ENCODE measurements at places on chromosomes 16 and 17.
A peak's percentile ranks its signal among the peaks of the same experiment; 100 is the strongest.

- peak; percentile 62 for DNase-seq
Observed at GRCh38 chr17:35170968-35171771, 23.0 kb downstream of the SLC35G3 start.

DNA sequence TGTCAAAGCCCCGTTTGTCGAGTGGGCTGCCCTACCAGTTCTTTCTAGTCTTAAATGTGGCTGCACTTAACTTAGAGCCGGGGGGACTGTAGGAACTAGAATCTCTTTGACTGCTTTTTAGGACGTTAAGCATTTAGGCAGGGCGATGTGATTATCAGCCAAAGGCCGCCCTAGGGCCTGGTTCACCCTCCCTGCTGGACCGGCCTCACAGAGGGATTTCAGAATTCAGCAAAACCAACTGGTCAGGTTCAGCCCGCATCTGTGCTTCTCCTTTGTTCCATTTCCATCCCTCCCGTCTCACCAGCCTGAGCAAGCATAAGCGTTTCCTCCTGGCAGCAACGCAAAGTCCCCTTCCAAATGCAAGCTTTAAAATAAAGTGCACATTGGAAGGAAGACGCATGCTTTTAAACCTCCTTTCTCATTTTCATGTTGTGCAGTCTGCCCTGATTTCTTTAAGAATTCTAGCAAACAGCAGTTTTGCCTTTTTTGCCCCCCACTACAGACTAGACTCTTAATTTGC, 16.5 kb upstream of the NAT9 start:
- no peak for DNase-seq

DNA sequence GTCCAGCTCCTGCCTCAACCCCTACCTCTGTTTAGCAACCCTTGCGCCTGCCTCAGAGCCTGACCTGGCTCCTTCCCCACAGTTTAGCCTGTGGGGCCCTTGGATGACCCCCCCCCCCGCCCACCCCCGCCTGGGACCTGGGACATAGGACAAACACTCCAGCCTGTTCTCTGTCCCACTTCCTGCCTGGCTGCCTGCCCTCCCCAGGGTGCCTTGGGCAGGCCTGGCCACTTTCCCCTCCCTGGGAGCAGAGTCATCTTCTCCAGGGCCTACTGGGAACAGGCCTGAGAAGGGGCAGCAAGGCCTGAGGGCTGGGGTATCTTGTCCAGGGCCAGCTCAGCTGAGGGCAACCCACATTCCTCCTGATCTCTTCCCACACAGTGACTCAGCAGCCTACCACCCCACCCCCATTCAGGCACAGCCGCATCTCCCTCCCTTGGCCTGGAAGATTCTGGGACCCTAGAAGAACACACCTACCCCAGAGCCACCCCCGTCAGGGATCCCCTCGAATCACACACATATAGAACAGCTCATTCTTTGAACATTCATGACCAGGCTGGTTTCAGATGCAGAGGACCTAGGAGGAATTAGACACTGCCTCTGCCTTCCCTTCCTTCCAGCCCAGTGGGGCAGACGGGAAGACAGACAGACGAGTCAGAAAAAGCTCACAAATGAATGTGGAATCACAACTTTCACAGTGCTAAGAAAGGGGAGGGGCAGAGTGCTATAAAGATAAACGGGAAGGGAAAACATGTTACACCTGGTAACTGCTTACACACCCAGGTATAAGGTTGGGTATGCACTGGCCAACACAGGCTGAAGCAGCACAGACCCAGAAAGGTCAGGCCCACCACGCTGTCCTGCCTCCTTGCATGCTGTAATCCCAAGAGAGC, 6.0 kb downstream of the FHOD1 start:
- DNase-seq: no peak

DNA sequence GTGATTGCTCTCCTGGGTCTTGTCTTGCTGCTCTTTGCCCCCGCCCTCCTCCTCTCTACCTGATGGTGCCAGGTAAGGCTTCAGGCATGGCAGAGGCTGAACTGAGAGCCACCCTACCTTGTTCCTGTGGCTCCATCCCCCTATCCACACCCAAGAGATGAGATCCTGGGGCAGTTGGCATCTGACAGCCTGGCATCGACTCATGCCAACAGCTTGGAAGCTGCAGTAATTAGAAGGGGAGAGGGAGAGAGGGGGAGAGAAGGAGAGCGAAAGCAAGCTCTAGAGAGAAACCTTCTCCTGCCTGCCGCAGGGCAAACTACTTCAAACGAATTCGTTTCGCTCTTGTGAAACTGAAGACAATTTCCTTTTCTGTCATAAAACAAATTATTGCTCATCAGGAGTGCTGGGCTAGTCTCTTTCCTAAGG, 13.8 kb upstream of the SP6 start:
- no peak for DNase-seq

DNA sequence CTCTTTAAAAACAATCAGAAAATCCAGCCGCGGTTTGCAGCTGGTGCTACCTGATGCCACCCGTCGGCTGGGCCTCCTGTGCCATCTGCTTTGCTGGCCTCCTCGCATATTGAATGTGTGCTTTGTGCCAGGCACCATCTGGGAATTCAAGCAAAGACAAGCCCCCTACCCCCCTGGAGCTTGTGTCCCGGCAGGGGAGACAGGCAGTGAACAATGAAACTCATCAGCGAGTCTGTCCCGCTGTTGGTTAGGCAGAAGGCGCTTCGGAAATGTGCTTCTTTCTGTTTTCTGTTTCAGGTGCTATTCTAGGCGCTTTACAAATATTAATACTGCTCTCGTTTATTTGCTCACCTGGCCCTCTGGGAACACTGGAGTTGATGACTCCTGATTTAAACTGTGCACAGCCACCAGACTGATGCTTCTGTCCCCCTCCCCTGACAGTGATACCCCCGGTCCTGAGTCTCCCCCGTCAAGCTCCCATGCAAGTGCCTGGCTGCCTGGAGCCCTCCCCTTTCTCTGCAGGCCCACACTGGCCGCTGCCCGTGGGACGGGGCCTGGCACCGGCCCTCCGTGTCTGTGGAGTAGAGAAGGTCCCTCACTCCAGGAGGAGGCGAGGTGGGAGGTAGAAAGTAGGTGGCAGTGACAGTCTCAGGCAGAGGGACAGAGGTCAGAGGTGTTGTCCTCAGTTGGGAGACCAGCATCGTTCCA, 126.1 kb upstream of the PLCG2 start:
- DNase-seq: no peak

GRCh38 chr17:42406615-42407288, 16.3 kb downstream of the CAVIN1 start:
- DNase-seq: no peak

DNA sequence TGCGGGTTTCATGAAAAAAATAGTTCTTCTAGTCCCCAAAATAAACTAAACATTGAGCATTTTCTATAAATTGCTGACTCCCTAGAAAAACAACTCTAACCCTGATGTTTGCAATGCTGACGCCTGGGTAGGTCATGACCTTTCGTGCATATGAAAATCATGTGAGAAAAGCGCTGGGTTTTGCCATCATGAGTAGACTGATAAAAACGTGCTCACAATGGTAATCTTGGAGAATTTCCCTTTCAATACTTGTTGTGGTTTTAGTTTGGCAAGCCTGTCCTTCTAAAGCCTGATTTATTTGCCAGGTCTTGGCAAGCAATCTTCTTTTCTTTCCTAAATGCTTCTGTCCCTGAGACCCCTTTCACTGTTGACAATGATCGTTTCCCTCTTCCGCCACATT, 4.0 kb upstream of the CLEC10A start:
- DNase-seq: peak; percentile 51

- peak; percentile 30 for DNase-seq
Observed at GRCh38 chr17:44829523-44830358, at the start of gene GJC1. GJC1 (minus strand) TSS chr17:44830287; CDS start chr17:44805817, 24,470 bp downstream.

- no peak for DNase-seq
Observed at GRCh38 chr17:80861892-80862291, 129.7 kb upstream of the CHMP6 start.

GRCh38 chr16:57801809-57802340, 416 bp downstream of the KIFC3 start:
- no peak for DNase-seq

GRCh38 chr17:60699090-60699489, 21.4 kb downstream of the BCAS3 start:
- no peak for DNase-seq

DNA sequence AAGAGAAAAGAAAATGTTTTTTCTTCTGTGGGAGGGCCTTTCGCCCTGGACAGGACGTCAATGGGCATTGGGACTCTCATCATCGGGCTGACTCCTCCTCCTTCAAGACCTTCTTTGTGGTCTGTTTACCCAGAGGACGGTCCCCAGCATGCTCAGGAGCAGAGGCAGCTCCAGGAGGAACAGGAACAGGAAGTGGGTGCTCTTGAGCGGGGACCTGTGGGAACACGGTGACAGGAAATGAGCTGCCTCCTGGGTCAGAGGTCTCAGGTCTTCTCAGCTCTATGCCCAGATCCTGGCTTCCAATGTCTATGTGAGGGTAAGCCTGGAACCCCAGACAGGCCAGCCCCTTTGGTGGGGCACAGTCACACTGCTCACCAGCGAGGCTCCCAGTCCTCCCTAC, 12.2 kb downstream of the CD300LD start:
- DNase-seq: no peak

DNA sequence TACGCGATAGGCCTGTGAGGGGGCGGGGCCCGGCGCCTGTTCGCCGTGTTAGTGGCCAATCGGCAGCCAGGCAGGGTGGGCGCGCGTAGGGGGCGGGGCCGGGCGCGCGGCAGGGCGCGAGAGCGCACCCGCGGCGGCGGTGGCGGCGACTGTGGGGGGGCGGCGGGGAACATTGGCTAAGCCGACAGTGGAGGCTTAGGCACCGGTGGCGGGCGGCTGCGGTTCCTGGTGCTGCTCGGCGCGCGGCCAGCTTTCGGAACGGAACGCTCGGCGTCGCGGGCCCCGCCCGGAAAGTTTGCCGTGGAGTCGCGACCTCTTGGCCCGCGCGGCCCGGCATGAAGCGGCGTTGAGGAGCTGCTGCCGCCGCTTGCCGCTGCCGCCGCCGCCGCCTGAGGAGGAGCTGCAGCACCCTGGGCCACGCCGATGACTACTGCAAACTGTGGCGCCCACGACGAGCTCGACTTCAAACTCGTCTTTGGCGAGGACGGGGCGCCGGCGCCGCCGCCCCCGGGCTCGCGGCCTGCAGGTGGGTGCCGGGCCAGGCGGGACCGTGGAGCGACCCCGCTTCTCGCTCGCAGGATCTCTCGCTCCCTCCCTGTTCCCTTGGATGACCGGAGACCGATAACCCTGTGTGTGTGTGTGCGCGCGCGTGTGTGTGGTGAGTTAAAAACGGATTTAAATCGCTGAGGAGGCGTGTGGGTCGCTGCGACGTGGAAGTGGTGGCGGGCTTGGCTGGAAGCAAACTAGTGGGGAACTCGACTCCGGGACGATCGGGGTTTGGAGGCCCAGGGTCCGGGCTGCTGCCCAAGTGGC, at the start of gene NFATC3:
NFATC3 (plus strand) TSS at position 112 of the 813 bp plus-strand sequence; CDS start at position 424, 312 bp downstream.
- DNase-seq: peak; percentile 88

GRCh38 chr17:21680366-21680765, 12.0 kb upstream of the KCNJ18 start:
- DNase-seq: no peak

GRCh38 chr16:6498858-6499257, 833.8 kb upstream of the RBFOX1 start:
- DNase-seq: no peak

- no peak for DNase-seq
Observed at GRCh38 chr16:55641430-55642056, 14.2 kb upstream of the SLC6A2 start.

DNA sequence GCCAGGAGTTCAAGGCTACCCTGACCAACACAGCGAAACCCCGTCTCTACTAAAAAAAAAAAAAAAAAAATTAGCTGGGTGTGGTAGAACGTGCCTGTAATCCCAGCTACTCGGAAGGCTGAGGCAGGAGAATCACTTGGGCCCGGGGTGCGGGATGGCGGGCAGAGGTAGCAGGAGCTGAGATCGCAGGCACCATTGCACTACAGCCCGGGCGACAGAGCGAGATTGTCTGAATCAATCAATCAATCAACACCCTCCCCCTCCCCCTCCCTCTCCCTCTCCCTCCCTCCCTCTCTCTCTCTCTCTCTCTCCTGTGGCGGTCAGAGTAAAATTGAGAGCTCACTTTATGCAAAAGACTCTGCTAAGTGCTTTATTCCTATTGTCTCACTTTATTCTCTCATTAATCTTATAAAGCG, 1.2 kb downstream of the HSDL1 start:
- peak; percentile 21 for DNase-seq

DNA sequence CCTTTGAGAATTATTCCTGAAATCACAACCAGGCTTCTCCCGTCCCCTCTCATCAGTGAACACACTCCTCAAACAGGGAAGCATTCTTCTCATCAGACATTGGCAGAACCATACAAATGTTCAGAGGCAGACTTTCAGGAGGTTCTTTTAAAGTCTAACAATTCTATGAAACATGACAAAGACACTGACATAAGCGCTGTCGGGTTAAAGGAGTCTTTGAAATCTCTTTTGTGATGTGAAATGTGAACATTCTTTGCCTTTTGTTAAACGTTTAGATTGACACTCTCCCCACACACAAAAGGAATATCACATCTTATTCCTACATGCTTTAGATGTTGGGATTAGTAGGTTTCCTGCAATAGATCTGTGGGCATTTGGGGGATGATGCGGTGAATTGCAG, 63.9 kb downstream of the NETO2 start:
- DNase-seq: no peak

GRCh38 chr16:20726661-20727060, 15.0 kb downstream of the THUMPD1 start:
- DNase-seq: no peak

DNA sequence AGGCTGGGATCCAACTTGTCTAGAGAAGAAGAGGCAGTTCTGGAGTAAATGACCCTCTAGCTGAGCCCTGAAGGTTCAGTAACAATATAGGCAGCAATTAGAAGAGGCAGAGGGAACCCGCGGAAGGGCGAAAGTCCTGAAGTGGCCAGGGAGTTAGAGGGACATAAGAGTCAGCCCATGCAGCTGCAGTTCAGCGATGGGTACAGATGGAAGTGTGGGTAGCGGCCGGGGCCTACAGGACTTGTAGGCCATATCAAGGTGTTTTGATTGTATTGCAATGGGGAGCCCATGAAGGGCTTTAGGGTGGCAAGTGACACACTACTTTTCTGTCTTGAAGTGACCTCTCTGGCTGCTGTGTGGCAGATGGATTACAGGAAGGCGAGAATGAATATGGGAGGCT, 3.0 kb downstream of the ELAC2 start:
- DNase-seq: no peak

DNA sequence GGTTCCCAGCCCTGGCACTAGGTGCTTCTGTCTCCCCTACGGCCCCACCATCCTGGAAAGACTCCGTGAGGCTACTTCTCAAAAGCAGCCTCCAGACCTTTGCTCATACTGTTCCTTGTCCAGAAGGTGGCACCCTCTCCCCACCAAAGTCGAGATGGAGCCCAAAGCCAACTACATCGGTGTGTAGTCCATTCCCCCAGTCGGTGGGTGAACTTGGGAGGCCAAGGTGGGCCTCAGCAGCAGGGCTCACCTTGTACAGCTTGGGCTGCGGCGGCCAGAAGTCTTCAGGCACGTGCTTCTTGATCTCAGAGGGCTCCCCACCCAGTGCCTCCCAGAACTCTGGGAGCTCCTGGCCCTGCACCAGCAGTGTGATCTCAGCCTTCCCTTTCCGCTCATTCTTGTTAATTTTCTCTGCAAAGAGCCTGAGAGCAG, 10.2 kb downstream of the FLII start:
- peak; percentile 89 for DNase-seq
